SW 1271 (cell line): ENCODE measurements at places on chromosomes 12 and 14.

DNA sequence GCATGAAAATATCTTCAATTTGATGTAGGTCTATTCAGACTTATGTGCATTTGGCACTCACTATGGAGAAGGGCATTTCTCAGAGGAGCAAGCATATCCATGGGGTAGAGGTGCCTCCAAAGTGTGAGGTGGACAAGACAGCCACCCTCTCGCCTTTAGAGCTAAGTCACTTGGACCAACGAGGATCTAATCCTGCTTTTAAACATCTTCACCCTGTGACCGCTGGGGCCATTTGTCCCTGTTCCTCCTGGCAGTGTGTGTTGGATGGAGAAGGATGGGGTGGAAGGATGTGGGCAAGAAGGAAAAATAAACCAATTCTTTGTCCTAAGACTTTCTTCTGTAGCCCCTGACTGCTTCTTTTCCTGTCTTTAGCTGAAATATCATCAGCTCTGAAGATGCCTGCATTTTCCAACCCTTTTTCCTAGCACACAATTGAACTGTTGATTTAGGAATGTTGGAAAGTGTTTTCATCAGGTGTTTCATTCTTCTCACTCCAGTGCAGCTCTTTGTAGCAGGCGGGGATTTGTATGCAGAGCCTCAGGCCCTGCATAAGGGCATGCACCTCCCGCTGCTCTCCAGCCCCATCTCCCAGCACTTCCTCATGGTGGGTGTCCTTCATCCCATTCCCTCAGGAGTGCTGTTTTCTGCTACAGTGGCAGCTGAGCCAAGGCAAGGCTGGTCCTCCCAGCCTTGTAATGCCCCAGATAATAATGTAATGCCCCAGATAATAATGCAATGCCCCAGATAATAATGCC lies 5.3 kb downstream of the FGF6 start:
- no peak for DNase-seq

- DNase-seq = no peak
Measured at GRCh38 chr14:33589334-33589733, 361.5 kb downstream of the EGLN3 start.

DNA sequence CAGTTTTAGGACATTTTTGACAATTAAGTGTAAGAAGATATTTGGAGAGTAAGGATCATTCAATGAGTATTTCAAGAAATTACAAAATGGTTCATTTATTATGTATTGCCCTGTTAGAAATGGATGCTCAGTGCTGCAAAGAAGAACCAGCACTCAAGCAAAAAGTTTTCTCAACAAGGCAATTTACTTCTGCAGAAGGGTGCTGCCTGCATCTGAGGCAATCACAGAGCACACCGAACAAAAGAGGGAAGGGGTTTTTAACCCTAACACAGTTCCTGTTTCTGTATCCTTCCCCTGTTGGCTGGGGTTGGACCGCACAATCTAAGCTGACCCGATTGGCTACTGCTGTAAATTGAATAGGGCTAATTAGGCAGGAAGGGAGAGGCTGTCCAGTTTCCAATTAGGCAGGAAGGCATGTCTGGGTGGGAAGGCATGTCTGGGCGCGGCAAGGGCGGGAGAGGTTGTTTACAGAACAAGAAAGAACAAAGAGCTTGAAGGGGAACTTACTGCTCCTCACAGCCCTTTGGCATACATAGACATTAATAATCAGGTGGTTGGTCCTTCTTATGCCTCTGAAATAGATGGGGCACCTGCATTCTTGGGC lies 41.4 kb downstream of the SPTSSA start:
- no peak for DNase-seq

DNA sequence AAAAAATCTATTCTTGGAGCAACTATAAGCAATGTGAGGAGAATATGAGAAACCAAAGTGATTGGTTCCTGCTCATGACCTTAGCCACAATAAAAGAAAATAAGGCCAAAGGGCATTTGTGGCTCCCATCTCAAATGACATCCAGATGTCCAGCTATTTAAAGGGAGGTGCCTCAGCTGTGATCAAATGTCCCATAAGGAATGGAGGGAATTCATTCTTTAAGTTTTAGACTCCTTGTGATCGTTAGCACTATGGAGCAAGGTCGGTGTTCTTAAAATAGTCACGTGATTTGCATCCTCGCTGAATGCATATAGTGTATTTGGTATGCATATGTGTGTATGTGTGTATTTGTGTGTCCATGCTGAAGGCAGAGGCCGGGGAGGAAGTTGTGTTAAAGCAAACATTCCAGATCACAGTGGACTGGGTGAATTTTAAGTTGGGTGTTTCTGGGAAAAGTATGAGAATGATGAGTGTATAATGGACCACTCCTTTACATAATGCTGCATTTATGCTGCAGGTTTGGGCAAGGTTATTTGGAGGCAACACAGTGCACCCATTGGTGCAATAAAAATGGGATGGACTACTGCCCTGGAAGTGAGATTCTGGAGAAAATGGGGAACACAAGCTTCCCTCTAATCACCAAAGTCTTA lies 5.6 kb upstream of the E2F7 start:
- DNase-seq = no peak

- DNase-seq = no peak
Measured at GRCh38 chr12:29795715-29796114, 12.0 kb upstream of the TMTC1 start.

- no peak for DNase-seq
Measured at GRCh38 chr14:67270145-67270753, 29.0 kb downstream of the PALS1 start.

- no peak for DNase-seq
Measured at GRCh38 chr14:99230208-99231151, 41.5 kb downstream of the BCL11B start.

DNA sequence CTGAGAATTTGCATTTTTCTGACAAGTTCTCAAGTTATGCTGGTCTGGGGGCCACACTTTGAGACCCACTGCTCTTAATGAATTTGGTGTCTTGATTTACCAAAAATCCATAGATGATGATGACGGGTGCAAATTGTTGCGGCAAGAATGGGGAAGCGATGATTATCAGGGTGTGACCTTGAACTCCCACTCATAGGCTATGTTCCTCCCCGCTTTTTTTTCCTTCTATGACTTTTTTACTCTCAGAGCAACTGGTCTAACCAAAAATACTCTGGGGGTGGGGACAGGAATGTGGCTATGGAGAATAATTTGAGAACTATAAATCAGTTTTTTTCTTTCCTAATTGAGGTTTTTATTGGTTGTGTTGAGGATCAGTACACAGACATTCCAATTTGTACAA lies 83.6 kb downstream of the PPFIBP1 start:
- no peak for DNase-seq

DNA sequence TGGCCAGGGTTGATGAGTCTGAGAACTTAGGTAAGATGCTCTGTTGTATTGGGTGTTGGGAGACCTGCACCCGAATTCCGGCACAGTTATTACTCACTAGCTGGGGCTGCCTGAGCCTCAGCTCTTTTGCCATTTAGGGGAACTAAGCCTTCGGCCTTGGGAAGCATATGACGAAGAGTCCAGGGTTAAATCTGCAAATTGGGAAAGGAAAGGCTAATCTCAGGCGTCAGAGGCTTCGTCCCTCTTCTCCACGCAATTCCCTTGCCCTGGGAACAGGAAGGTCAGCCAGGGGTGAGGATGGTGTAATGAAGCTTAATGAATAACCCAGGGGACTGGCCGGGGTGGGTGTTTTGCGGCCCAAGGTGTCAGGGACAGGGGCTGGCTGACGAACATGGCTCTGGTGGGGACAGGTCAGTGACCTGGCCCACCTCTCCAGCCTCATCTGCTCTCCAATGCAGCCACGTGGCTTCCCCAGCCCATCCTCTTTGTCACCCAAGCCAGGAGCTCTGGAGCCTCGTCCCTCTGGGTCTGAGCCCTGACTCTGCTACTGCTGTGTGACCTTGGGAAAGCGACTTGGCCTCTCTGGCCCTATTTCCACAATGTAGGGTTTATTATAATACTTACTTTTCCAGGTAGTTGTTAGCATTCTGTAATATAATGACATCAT lies 3.8 kb upstream of the SDSL start:
- DNase-seq = no peak

GRCh38 chr12:76226956-76227355 lies 121.3 kb downstream of the BBS10 start:
- DNase-seq = no peak

DNA sequence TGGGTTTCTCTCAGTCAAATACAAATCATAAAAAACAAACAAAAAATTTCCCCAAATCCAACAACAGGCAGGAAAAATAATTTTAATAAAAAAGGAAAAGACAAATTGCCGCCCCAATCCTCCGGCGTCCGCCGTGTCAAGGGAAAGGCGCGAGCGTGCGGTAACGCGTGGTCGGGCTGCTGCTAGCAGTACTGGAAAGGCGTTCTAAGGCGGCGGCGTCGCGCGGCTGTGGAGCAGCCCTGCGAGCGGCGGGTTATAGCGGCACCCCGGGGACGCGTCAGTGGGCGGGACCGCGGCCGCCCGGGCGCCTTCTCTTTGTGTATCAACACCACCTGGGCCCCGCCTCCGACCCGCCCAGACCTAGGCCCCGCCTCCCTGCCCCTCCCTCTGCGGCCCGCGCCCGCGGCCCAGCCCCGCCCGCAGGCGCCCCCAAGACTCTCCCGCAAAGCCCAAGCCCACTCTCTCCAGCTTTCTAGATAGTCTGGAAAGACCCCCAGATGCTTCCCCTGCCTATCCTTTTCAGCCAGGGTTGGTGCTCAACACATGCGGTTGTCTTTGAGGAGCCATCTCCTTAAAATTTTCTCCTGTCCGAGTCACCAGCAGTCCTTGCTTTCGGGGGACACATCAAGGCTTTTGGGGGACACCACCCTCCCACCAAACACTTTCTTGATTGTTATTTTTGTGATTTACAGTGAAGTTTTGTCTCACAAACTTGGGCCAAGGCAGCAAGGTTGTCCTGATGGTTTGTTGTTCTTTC lies at the start of gene SLC38A2:
Gene SLC38A2, minus strand, starts transcription at position 230 of the 757 bp plus-strand sequence. CDS start 1,480 bp downstream, outside the sequence.
- peak; percentile 87 for DNase-seq

- no peak for DNase-seq
Measured at GRCh38 chr12:94722664-94723063, 72.3 kb upstream of the TMCC3 start.

DNA sequence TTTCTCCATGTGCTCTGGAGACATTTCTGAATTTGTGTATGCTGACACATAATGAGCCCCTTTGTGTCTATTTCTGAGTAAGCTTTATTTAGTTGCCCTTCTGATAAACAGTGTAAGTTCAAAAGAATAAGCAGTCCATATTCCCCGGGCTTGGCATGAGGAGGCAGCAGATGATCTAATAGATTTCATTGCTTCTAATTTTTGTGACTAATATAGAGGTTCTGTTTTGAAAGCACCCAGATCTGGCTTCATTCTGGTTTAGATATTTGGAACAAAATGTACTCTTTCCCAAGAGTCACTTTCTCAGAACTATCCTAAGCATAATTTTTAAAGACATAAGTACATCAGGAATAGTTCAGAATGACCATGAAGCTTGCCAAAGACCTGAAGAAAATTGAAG lies 290.9 kb downstream of the BTG1 start:
- DNase-seq = no peak

- no peak for DNase-seq
Measured at GRCh38 chr12:102527171-102527720, 46.9 kb upstream of the IGF1 start.

DNA sequence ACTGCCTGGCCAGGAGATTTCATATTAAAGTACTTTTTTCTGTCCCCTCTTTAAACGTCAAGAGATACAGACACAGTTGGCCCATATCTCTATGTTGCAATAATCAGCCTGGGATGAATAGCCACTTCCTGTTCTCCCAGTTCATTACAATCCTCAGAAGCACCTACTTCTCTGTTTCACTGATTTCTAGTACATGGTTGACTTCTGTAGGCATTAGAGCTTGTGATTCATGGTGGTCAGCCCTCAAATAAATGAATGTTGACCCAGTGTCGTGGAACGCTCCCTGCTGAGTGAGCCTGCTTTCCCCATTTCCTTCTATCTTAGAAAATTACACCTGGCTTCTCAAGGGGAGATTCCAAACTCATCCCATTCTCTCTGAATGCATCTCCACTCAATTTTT lies 416.7 kb downstream of the PDZRN4 start:
- no peak for DNase-seq

- no peak for DNase-seq
Measured at GRCh38 chr12:49706351-49707127, 666 bp downstream of the FMNL3 start.

GRCh38 chr14:65850429-65851135 lies 438.1 kb downstream of the FUT8 start:
- DNase-seq = no peak

GRCh38 chr12:98786653-98787052 lies 141.6 kb downstream of the APAF1 start:
- DNase-seq = no peak

DNA sequence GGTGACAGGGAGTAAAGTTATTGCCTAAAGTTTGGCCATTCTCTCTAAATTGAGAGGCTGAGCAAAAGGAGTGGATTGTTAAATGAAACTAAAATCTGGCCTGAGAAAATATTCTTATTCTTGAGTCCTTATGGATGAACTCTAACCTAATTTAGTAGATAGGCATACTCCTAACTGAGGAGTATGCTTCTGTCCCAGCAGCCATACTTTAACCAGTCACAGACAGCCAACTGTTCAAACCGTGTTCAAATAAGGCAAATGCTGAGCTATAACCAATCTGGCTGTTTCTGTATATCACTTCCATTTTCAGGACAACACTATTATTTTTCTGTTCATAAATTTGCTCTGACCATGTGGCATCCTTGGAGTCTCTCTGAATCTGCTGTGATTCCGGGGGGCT lies 75.9 kb upstream of the RERGL start:
- DNase-seq = no peak

GRCh38 chr14:104980611-104981531 lies 2.7 kb upstream of the AHNAK2 start:
- DNase-seq = no peak
